Right kidney (tissue), 9 donors: ENCODE measurements at places on chromosomes 5 and 9.
A peak's percentile ranks its signal among the peaks of the same experiment; 100 is the strongest.

- DNase-seq, result no peak
These were observed 19.8 kb downstream of the CD274 start for GRCh38 chr9:5470122-5470521.

- DNase-seq, result no peak
These were observed 118.1 kb downstream of the UNC13B start for GRCh38 chr9:35279946-35280345.

DNA sequence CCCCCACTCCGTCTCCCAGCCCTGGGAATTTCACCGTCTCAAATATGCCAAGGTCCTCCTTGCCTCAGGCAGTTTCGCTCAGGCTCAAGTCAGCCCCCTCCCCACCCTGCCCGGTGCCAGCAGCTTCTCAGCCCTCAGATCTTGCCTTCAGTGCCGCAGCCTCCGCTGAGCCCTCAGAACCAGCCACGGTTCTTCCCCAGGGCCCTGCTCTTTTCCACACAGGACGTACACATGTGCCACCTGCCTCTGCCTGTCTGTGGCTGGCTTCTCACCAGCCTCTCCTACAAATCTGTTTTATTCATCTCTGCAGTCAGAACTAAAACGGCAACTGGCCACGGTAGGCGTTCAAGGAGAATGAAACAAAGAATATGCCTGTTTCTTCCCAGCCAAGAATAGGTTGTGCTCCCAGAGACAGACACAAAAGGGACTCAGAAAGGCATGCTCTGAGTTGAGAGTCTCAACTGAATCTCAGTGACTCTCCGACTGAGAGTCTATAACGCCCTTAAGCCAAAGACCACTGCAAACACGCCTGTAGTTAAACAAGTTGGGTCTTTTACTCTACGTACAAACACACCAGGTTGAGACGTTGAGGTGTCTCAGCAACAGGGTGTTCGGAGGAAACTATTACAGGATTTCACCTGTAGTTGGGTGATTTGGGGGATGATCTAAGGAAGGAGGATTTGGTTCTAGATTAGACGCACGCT is 10.6 kb upstream of the GRIN1 start:
- no peak for DNase-seq

DNA sequence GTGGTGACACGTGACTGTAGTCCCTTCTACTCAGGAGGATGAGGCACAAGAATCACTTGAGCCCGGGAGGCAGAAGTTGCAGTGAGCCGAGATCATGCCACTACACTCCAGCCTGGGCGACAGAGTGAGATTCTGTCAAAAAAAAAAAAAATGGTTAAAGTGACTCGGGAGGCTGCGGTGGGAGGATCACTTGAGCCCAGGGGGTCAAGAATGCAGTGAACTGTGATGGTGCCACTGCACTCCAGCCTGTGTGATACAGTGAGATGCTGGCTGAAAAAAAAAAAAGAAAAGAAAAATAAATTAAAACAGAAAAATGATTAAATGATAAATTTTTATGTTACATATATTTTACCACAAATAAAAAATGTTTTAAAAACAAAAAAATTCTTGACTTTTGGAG is 51.9 kb downstream of the KLF4 start:
- no peak for DNase-seq

- DNase-seq, result no peak
These were observed 168.5 kb downstream of the RAB3C start for GRCh38 chr5:58751222-58751837.

DNA sequence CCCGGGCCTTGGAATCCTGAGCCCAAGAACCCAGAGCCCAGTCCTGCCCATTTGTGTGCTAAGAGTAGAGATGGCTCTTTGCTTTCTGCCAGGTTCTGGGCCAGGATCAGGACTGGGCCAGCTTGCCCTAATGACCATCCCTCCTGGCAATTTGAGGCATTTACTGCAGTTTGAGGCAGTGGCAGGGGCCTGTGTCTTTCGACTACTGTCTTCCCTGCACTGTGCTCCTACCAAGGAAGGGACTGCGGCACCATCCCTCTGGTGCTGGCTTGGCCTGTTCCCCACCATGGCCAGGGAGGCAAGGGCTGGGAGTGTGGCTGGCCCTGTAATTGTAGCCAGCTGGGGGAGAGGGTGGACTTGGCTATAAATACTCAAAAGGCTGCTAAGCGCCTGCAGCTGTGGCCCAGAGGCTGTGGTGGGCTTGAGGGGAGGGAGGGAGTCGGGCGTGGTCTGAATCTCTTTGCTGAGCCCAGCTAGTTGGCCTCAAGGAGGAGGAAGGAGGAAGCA is 4.6 kb downstream of the ENHO start:
- DNase-seq, result no peak

DNA sequence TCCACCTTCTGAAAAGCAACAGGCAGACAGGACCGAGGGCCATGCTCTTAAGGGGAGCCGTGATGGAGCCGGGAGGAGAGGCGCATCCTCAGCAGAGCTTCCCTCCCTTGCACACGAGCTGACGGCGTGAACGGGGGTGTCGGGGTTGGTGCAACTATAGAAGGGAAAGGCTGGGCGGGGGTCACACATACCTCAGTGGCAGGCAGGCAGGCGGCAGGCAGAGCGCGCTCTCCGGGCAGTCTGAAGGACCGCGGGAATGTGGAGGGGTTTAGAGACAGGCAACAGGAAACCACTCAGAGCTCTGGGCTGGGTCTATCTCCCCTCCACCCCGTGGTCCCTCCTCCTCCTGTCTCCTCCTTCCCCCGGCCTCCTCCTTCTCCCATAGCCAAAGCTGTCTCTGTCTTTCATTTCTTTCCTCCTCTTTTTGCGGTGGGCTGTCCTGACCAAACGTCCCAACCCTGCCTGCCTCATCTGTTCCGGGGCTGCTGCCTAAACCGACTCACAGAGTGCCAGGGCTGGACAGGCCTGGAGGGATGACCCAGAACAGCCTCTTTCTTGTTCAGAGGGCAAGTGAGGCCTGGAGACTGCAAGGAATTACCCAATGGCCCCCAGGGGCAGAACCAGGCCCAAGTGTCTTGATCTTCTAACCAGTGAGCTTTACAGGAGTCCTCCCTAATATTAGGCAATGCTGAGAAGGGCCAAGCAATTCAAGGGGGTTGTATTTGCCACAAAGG is at the start of gene SPARC:
TSS of gene SPARC (minus strand) at position 242 of the 734 bp plus-strand sequence. CDS start 10,727 bp downstream, outside the sequence.
- peak; percentile 80 for DNase-seq

- DNase-seq, result no peak
These were observed 4.1 kb downstream of the LRSAM1 start for GRCh38 chr9:127455324-127455992.

DNA sequence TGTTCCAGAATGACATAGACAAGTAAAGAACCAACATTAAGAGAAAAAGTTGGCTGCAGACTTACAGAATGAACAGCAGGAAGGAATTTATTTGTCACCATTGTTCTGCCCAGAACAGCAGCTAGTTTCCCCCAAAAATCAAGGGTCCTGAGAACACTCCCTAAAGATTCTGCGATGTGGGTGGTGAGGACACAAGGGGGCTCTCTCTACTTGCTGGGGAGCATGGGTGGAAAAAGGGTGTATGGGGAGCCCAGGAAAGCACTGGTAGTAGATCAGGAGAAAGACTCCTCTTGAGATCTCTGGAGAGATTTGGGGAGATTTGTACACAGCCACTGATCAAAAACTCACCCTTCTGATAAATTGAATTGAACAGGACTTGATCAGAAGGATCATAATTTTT is 316.5 kb downstream of the KCTD16 start:
- no peak for DNase-seq

GRCh38 chr9:38171926-38172325 is 102.9 kb upstream of the SHB start:
- no peak for DNase-seq

DNA sequence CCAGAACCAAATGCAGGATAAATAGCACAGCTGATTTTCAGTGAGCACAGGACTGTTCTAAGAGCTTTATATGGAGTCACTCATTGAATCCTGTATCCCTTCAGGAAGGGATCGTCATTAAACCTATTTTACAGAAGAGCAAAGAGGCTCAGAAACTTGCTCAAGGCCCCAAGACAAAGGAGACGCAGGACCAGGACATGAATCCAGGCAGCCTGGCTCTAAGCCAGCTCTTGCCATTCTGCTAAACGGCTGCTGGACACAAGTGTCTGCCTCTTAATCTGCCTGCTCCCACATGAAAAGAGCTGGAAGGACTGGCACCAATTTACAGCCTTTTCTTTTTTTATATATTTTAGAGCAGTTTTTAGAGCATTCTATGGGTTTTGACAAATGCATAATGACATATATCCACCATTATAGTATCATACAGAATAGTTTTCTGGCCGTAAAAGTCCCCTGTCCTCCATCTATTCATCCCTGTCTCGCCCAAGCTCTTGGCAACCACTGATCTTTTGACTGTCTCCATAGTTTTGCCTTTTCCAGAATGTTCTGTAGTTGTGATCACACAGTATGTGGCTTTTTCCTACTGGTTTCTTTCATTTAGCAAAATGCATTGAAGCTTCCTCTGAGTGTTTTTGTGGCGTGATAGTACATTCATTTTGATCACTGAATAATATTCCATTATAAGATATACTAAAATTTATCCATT is 37.5 kb downstream of the RETREG1 start:
- no peak for DNase-seq

DNA sequence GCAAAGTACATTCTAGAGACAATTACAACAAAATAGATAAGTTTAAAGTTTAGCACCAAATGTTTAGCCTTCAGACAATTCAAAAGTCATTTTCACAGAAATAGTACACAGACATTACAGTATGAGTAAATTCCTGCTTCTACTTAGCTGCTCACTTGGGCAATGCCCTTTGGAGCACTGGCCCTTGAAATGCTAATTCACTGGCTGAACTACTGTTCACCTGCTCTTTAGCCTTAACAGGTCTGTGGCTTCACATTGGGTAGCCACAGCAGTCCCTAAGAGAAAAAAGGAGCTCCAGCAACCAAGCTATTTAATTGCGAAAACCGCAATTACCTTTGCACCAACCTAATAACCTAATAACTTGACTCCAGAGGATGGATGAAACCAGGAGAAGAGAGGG is 916.2 kb upstream of the DMAC1 start:
- DNase-seq, result no peak

- DNase-seq, result no peak
These were observed 105.2 kb upstream of the IER5L start for GRCh38 chr9:129283291-129283691.

- no peak for DNase-seq
These were observed 272.7 kb upstream of the PANK3 start for GRCh38 chr5:168851902-168852321.

DNA sequence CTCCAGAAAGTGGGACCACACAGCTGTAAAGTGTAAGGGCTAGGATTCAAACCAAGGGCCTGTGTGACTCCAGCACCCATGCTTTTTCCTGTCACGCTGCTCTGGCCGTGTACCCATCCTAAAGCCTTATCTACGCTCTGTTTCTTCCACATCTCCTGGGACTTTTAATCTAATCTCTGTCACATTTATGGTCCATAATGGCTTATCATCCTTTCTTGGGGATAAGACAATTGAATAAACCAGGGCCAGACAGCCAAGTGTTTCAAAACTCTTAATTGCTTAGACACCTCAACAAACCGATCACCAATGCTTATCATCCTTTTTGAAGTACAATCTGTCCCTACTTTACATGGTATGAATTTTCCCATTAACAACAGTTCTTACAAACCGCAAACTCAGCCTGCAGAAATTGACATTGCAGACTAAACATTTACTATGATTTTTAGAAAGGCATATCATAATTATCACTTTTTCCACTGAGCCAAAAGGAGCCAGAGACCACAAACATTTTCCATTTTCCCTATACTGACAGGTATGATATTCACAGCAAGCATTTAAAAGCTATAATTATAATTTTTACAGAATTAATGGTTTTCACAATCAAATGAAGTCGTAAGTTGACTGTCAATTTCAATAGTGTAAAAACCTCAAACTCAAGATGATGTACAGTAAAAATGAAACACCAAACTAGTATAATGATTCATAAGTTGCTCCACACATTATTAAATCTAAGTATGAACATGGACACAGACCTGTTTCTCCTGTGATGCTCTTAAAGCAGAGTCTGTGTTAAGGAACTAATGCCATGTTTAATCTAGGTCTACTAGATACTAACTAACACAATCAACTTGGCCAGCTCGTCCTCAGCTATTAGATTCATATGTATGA is 99.5 kb downstream of the FBXW11 start:
- no peak for DNase-seq

- DNase-seq, result peak; percentile 51
These were observed at the start of gene SOWAHA for GRCh38 chr5:132812781-132813598. TSS of gene SOWAHA (plus strand) at chr5:132813302. CDS start at chr5:132813622, 320 bp downstream.

GRCh38 chr5:54217826-54218503 is 92.4 kb downstream of the ARL15 start:
- DNase-seq, result no peak

- no peak for DNase-seq
These were observed 143.9 kb upstream of the FBN2 start for GRCh38 chr5:128681764-128682592.

GRCh38 chr5:10432059-10433008 is 9.3 kb upstream of the ROPN1L start:
- no peak for DNase-seq

GRCh38 chr9:99848447-99848846 is 26.8 kb downstream of the NR4A3 start:
- no peak for DNase-seq

DNA sequence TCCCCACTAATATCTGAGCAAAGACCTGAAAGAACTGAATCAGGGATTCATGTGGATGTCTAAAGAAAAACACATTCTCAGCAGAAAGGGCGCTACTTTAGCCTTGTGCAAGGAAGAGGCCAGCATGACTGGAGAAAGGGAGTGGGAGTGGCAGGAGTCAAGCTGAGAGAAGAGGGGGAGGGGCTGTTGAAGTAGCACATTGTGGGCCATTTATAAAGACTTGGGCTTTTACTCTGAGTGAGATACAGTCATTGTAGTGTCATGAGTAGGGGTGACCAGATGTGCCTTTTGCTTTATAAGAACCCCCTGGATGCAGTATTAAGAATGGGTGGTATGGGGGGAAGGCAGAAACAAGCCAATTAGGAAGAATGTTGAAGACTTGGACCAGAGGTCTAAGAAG is 452.8 kb downstream of the ENC1 start:
- DNase-seq, result no peak

- no peak for DNase-seq
These were observed 164.5 kb downstream of the SPATA31D1 start for GRCh38 chr9:82153032-82153431.

GRCh38 chr5:148913985-148914431 is 87.6 kb downstream of the ADRB2 start:
- no peak for DNase-seq

DNA sequence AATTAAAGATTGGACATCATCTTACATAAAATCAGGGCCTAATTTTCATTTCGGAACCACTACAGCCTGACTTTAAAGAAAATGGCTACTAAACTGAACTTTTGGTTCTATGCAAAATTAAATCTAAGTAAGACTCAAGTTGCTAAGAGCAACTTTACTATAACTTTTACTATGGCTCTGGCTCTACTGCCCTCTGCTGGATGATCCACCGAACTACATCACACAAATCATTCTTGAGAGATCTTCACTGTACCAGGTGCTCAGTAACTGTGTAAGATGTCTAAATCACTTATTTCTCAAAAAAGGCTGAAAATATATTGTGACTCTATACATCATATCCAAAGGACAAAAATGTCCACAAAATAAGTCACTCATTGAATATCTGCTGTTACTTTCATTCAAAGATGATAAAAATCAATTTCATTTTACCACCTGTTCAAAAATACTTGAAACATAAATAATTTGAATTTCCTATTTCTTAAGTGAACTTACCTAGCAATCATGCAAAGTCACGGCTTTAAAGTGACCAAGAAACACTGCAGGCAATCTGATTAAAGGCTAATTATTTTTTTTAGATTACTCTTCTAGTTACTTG is 13.5 kb downstream of the MOCS2 start:
- DNase-seq, result peak; percentile 20
